ENCODE measurements at places on chromosomes 3 and 15. TPM values are rescaled to one million over a fixed set of nuclear protein-coding genes. Genes with fewer than 3 reads are reported as not detected.

AGTR1 gene
- total RNA-seq: not detected

POLQ gene
- 15.6 TPM for total RNA-seq

TMEM202 gene
- total RNA-seq: not detected

ARPP21 gene
- total RNA-seq: not detected

LINGO1 gene
- total RNA-seq: 28.2 TPM

ADAMTS9 gene
- total RNA-seq: 32.1 TPM

APOD gene
- total RNA-seq: not detected

IL17RB gene
- 5.5 TPM for total RNA-seq

PYGO1 gene
- total RNA-seq: 9.3 TPM

GPR160 gene
- total RNA-seq: 4.3 TPM

POPDC2 gene
- total RNA-seq: 1.5 TPM

AADACL2 gene
- not detected for total RNA-seq

ALDH1A2 gene
- 30.8 TPM for total RNA-seq

RTP1 gene
- 0.43 TPM for total RNA-seq

SCN5A gene
- total RNA-seq: 3.9 TPM

CCDC13 gene
- total RNA-seq: not detected

LRRC31 gene
- total RNA-seq: not detected

FETUB gene
- not detected for total RNA-seq

ZNF662 gene
- total RNA-seq: not detected

FAM107A gene
- 0.11 TPM for total RNA-seq

PGBD4 gene
- total RNA-seq: 0.93 TPM

CXCR6 gene
- not detected for total RNA-seq

TGM5 gene
- not detected for total RNA-seq

CFAP91 gene
- 11.9 TPM for total RNA-seq

UROC1 gene
- not detected for total RNA-seq

OPA1 gene
- total RNA-seq: 69.1 TPM

ANKRD63 gene
- total RNA-seq: not detected

SNTN gene
- not detected for total RNA-seq

COLQ gene
- total RNA-seq: 1.5 TPM

GOLGA8S gene
- total RNA-seq: not detected

ZNF148 gene
- total RNA-seq: 24.2 TPM

ITGA11 gene
- total RNA-seq: not detected

SCN10A gene
- total RNA-seq: not detected

AADAC gene
- total RNA-seq: not detected

CHRNA3 gene
- 1.6 TPM for total RNA-seq

UPK1B gene
- total RNA-seq: not detected
